ENCODE measurements at places on chromosomes 13 and 19.

DNA sequence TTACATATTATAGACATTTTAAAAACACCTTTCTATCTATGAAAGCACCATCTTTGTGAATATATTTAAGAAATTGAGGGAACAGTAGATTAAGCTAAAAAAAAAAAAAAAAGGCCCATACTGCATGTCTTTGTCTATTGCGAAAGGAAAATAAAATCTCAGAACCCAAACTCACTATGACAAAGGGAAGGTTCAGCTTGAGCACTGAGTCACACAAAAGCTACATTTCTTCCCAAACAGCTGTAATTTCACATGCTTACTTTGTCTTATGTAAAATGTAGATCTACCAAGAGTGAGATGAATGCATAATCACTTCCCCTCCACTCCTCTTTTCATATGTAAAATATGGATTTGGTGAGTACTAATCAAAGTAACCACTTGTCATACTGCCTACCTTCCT is 640.1 kb upstream of the KLF12 start:
- DNase-seq = no peak

GRCh38 chr13:110138700-110139036 is 168.3 kb downstream of the COL4A1 start:
- no peak for DNase-seq

GRCh38 chr19:19746286-19747213 is 13.6 kb upstream of the ZNF14 start:
- no peak for DNase-seq

DNA sequence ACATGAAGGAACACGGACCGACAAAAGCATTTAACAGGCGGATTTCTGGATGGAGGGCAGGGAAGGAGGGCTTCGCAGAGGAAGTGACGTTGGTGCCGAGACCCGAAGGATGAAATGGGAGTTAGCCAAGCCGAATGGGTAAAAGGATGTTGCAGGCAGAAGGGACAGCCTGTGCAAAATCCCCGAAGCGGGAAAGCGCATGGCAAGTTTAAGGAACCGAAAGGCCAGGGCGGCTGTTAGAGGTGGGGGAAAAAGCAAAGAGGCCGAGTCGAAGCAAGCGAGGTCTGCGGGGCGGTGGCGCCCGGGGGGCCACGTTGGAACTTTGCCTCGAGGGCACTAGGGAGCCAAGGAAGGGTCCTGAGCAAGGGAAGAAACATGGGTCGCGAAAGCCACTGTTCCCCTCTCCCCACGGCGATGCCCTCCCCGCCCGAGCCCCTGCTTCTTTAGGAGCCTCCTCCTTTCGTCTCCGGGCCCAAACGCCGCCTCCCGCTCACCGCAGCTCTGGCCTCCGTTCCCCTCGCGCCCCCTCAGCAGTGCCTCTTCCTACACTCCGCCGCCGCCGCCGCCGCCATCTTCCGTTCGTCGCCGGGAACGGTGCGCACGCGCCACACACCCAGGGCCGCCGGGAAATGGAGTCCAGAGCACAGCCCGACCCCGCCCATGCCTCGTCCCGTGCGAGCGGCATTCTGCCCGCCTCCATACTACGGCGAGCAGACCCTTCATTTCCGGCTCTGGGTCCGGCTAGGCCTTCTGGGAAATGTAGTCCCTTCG is at the start of gene SYMPK:
SYMPK (minus strand) TSS at position 584 of the 771 bp plus-strand sequence. CDS start 8,652 bp downstream, outside the sequence.
- DNase-seq = peak; percentile 98

GRCh38 chr19:49361438-49362047 is 673 bp downstream of the TEAD2 start:
- no peak for DNase-seq

GRCh38 chr13:85657942-85658341 is 141.3 kb downstream of the SLITRK6 start:
- no peak for DNase-seq

- DNase-seq = no peak
Measured at GRCh38 chr19:7665076-7665475, 3.8 kb upstream of the RETN start.

- DNase-seq = no peak
Measured at GRCh38 chr13:33033051-33033812, 17.0 kb downstream of the KL start.

DNA sequence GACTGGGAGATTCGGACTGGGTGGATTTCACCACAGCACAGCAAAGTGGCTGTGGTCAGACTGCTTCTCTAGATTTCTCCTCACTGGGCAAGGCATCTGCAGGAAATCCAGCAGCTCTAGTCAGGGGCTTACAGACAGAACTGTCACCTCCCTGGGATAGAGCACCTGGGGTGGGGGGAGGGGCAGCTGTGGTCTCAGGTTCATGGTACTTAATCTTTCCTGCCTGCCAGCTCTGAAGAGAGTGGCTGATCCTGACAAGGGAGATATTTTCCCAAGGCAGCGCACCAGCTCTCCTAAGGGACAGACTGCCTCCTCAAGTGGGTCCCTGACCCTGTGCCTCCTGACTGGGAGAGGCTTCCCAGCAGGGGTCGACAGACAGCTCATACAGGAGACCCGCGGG is 212.8 kb upstream of the KLF12 start:
- DNase-seq = no peak

DNA sequence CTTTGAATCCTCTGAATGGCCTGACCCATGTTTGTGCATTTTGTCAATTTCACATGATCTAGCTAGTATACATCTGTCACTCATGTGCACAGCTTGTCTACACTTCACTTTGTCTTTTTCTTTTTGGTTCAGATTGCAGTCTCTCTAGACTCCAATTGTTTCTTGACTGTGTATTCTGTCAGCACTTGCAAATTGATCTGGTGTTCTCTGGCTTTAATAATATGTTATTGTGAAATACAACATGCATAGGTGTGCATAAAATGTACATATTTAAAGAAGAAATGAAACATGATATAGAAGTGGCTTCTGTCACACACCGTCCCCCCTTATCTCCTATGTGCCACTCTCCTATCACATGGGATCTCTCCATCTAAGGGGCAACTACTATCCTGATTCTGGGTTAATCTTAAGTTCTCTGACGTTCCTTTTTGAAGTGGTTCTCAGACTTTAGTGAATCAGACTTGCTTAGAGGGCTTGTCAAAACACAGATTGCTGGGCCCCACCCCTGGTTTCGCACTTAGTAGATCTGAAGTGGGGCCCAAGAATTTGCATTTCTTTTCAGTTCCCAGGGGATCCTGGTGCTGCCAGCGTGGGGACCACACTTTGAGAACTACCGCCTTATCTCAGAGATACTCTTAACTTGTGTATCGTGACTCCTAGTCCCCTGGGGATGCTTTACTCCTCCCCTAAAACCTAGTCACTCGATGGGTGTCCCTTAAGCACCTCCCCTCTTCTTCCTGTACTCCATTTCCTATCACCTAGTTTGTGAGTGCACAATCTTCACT is 5.8 kb downstream of the KRTDAP start:
- DNase-seq = no peak

- DNase-seq = no peak
Measured at GRCh38 chr19:28301961-28302360, 911.0 kb downstream of the UQCRFS1 start.

DNA sequence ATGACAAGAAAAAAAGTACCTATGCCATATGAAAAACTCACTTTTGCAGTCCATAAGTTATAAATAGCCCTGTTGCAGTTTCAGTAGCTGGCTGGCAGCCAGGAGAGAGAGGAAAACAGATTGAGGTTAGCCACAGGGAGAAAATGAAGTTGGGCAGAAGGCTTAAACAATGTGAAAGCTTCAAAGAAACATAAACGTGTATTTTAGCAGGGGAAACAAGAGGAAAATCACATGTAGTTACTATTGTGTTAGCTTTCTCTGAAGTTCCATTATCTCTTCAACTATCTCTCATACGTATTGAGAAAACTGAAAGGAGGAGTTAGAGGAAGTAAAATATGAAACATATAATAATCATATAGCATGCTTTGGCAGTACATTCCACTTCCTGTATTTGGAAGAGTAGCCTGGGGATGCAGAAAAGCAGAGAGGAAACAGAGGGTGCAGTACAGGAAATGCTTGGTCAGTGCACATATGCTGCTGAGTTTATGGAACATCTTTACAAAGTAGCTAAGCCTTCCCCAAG is 1551.1 kb downstream of the EFNB2 start:
- DNase-seq = no peak

DNA sequence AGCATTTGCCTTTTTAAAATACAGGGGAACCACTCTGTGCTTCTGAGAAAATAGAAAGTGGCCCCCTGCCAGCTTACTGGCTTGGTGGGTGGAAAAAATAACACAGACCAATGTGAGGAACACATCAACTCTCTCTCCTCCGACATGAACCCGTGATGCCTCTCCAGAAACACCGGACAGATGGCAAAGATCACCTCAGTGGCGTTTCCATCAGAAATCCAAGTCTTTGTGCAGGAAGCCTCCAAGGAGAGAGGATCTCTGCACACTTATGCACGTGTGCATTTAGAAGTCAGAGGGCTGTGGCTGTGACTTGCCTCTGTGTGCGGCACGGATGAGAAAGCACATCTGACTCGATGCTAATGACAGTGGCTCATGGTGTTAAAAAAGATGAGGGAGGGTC is 112.3 kb upstream of the KLF12 start:
- DNase-seq = peak; percentile 28

DNA sequence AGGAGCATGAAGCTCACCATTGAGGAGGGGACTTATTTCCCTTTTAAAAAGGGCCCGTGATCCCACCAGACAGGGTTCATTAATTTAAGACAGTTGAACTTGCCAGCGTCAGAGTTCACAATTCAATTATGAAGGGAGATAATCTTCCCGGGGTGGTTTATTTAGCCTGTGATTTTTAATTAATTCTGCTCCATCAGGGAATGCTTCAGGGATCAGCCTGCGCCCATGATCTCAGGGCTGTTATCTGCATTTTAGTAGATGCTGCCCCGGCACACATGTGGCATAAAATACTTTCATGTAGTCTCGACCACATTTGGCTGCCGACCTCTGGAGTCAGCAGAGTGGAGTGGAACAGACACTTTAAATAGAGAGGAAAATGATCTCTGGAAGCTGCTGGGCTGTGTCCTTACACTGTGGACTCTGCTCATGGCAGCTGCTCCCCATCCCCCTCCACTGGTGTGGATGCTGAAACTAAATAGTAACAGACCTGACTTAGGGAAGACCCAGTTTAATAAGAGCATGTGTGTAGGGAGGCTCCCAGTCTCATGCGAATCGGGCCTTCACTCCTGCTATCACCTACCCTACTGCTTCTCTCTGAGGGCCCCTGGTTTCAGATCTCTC is 256.9 kb downstream of the TEX29 start:
- DNase-seq = no peak

GRCh38 chr13:39910041-39910440 is 254.6 kb downstream of the COG6 start:
- DNase-seq = no peak

DNA sequence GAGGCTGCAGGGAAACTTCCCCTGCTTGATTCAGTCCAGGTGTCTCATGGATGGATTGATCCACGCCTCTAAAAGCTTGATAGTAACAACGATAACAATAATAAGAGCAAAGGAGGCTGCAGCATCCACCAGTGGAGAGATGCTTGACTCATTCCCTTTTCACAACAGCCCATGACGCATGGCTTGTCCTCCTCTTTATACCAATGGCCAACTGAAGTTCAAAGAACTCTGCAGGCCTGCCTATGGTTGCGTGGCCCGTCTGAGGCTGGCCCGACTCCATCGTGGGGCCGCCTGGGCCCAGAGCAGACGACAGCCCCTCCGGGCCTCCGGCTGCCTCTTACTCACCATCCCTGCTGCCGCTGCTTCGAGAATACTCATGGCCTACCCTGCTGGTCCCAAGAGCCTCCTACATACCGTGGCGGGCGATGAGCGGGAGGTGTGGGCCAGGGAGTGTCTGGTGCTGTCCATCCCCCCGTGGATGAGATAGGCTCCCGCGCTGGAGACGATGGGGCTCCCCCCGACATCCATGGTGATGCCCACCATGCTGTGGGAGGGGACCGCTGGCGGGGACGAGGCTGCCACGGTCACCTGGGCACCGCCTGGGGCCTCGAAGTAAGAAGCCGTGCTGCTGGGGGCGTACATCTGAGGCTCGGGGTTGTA is 61.8 kb upstream of the RANBP3 start:
- DNase-seq = no peak

- no peak for DNase-seq
Measured at GRCh38 chr19:52099497-52100138, 4.1 kb upstream of the ZNF841 start.

DNA sequence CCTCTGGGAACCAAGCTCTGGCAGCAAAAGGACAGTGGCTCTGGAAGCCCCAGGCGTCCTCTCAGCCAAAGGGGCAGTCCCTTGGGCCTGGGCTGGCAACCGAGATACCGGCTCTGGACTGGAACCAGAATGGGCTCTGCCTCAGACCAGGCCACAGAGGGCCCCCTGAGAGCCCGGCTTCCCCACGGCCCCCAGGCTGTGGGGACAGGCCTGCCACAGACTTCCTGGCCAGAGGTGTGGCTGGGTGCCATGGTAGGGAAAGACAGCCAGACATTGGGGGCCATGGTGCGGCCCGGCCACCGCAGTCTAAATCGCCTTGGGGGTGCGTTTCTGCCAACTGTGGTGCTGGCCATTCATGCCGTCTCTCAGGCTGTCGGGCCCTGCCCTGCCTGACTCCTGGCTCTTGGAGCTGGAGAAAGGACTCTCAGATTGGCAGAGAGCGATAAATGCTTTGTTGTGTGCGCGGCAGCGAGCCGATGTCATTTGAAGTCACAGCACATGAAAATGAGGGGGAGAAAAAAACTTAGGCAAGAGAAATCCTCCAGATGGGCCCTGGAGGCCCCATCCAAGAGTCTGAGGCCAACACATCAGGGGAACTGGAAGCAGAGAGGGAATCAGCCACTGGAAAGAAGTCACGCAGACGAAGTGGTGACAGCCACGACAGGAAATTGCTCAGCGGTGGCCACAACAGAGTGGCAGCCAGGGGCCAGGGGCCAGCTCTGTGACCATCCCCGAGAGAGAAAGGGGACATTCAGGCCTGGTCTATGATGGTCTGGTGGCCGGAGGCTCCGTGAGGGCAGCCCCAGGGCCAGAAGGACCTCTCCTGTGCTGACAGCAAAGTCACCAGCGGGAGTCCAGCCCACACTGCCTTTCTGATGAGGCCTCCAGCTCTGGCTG is 26.5 kb downstream of the SH3GL1 start:
- DNase-seq = no peak

DNA sequence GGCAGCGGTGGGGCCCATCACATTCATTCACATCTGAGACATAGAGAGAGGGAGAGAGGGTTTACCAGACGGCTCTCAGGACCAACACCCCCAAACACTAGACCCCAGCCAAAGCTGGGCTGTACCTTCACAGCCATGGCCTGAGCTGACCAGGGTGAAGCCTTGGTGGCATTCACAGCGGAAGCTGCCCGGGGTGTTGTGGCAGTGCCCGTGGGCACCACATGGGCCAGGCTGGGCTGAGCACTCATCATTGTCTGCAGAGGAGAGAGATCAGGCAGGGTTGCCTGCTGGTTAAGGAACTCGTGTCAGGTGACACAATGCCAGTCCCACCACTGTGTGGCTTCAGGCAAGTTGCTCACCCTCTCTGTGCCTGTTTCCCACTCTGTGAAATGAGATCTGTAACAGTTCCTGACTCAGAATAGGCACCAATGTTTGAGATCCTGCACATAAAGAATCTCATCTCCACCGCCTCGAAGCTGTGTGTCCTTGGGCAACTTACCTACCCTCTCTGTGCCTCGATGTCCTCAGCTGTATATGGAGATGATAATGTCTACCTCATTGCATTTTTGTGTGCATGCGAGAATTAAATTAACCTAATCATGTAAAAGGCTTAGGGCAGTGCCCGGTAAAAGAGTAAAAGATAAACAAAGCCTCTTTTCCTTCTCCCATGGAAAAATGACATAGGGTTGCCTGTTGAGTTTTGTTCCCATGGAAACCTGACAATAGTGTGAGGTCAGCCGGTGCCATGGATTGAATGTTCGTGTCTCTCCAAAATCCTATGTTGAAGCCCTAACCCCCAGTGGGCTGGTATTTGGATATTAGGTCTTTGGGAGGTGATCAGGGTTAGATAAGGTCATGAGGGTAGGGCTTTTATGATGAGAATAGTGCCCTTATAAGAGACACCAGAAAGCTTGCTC is 22.9 kb downstream of the CCL25 start:
- no peak for DNase-seq

Measured in stimulated activated CD8-positive, alpha-beta memory T cell treated with anti-CD3 and anti-CD28 coated beads, Interleukin-2, amount 100 ng/mL, for 1 hour (primary cell).